NCI-H187 (cell line): ENCODE measurements at places on chromosomes 2 and 18.

DNA sequence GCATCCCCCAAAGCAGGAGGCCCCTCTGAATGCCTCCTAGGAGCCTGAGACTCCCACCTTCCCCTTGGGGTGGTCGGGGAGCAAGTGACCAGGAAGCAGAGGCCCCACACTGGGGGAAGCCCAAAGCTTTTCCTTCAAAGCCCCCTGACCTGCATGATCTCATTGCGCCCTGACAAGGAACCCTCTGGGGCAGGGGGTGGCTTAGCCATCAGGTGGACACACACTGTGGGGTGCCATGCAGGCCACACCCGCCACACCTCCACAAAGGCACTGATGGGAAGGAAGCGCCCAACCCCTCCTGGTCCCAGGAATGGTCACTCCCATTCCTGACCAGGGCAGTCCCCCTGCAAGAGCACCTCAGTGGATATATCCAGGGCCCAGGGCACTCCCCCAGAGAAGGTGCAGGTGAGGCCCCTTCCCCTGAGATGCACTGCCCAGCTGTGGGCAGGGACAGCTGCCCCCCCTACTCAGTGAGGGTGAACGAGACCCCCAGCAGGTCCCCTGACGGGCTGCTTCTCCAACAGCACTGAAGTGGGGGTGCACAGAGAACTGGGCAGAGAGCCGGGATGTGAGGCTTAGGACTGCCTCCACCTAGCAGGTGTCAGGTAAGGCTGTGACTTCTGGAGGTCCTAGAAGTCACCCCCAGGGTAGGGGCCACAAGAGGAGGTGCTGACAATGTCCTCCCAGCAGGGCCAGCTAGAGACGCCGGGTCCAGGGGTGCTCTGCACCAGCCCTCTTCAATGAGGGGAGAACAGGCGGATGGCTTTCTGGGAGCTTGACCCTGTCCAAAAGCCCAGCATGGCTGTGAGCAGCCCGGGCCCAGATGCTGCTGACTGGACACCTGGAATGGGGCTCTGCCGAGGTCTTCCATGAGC, 31.5 kb downstream of the HS6ST1 start:
- DNase-seq: no peak

DNA sequence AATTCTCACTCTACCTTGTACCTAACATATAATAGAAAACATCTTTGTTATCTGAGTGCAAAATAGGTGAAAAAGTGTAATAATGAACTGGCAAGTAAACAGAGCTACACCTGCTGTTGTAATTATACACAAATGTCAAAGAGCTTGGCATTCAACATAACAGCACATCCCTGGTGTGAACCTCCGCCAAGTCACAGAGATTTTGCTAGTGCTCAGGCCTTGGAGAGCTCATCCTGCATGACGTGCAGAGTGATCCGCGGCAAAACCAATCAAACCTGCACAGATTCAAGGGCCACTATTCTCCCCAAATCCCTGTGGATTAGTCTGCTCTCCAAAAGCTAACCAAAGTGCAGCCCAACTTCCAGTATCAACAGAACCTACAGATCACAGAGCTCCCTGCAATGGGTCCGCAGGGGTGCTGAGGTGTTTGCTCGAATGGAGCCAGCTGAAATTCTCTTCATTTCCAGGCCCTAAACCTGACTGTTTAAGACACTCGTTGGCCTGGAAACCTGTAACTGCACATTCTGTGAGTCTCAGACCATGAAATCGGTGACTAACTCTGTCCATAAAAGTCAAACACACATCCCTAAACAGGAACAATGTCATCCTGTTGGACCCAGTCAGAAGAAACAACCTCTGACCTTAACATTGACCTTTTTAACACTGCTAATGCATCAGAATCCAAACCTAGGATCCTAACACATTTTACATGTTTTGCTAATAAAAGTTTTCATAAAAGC, 111.8 kb downstream of the EPB41L3 start:
- no peak for DNase-seq

DNA sequence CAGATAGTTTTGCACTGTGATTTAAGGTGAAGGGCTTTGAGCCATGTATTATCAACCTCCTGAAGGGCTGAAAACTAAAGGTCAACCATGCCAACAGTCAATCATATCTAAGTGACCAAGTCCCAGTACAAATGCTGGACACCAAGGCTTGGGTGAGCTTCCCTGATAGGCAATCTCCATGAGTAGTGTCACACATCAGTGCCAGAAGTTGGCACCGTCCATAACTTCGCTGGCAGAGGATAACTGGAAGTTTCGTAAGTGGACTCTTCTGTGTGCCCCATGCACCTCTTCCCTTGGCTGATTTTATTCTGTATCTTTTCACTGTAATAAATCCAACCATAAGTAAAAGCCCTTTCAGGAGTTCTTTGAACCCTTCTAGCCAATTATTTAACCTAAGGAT, 13.2 kb downstream of the REV1 start:
- DNase-seq: no peak

DNA sequence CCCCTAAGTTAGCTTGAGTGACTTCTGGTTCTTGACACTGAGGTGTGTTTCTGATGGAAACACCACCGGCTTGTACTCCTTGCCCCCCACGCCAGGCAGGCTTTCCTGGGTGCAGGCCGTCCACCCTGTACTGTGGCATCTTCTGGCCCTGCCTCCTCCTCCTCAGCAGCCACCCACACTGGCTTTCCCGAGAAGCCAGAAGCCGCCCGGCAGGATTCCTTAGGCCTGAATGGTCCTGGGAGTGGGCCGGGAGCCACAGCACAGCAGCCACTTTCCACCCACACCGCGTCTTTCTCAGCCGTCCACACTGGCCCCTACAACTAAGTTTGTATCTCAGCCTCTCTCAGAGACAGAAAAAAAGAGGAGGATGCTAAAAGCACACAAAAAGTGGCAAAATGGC, 2.1 kb upstream of the HSBP1L1 start:
- DNase-seq: no peak

DNA sequence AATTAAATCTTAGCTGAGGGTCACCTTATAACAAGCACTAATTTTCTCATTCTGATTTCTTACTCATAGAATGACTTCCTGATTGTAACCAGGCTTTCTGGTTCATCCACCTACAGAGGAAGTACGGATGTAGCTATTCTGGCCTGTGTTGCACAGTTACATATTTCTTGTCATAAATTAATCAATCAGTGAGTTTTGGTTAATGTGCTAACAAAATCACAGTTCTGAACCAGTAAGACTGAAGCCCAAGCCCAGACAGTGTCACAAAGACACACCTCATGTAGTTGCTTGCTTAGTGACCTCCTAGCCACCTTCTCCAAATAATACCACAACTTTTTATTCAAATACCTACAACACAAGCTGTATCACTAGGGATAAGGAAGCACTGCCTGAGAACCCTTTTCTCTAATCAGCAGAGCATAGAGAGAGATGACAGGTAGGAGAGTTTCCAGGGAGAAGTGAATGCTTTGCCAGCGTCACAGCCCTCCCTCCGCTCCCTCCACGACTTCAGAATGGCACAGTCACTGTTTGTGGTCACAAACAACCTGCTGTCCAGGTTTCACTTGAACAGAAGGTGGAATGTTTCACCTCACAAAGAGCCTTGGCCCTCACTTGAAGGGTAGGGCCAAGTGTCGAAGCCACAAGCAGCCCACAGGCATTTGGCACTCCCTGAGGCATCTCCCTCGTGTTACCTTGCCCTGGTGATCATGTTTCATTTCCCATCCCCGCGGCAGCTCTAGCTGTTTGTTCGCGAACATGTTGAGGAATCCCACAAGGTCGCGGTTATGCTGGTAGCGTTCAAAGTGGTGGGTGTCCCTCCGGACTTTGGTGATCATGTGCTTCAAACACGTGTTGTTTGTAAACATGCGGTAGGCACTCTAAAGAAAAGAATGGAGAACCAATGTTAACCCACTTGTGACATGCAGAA, 120.8 kb upstream of the STK17B start:
- DNase-seq: no peak

GRCh38 chr18:3319894-3320454, 58.0 kb downstream of the MYL12B start:
- no peak for DNase-seq

DNA sequence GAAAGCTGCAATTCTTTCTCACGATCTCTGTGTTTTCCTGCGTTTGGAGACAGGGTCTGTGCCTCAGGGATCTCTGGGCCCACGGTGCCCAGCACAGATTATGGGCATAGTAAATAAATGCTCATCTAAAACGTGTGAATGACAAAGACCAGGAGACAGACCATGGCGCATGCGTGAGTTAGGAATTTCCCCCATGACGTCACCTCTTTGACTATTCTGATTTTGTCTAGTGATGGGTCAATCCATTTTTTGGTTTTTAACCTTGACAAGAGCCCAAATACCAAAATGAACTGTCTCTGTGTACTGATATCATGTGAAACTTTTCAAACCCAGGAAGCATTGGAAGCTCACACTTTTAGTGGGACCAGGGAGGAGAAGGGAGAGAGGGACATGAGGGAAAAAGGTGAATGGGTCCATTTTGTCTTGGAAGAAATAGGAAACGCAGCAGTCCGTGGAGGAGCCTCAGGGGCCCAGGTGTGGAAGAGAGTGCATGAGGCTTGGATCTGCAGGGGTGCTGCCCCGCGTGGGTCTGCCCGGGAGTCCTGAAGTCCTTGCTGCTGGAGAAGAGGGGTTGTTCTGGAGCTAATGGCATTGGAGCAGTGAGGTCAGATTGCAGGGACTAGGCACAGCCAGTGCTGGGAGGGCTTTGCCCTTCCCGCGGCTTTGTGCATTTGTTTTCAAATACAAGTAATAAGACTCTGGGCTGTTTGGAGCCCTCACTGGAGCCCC, 172.2 kb downstream of the ASB1 start:
- no peak for DNase-seq

DNA sequence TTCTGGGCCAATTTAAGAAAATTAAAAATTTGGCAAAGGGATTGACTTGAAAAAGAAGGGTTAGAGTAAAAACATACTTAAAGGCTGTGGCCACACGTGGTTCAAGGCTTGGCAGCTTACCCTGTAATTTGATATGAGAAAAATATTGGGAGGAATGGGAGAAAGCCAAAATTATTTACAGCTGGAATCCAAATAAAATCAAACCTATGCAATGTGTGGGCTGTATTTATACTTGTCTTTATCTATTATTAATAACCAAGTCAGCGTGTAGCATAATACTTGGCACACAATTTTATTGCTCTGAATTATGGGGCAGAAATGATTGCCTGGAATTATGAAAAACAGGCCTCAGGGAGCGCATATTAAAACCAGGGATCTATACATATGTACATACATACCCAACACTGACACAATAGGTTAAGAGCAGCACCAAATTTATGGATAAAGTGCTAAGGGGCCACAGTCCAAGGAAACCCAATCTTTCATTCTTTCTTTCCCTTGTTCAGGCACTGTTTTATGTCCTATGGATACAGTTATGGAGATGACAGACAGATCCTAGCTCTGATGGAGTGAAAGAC, 35.6 kb downstream of the FAM124B start:
- DNase-seq: no peak

DNA sequence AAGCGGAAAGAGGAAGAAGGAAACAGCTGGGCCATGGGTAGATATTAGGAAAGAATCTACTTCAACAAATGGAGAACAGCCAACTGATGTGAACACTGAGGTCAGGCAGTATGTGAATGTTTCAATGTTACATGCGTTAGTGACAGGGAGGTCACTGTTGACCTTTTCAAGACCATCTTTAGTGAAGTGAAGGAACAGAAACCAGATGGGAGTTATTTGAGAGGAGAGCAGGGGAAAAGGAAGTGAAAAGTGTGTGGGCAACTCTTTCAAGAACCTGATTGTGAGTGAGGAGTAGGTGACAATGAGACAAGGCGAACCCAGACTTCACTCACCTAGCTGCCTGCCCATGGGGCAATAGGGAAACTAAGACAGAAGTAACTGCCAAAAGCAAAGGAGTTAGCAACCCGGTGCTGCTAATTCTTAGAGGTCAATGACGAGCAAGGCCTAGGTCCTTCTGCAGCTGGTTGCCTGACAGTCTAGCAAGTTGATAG, 67.0 kb downstream of the SP3 start:
- no peak for DNase-seq

DNA sequence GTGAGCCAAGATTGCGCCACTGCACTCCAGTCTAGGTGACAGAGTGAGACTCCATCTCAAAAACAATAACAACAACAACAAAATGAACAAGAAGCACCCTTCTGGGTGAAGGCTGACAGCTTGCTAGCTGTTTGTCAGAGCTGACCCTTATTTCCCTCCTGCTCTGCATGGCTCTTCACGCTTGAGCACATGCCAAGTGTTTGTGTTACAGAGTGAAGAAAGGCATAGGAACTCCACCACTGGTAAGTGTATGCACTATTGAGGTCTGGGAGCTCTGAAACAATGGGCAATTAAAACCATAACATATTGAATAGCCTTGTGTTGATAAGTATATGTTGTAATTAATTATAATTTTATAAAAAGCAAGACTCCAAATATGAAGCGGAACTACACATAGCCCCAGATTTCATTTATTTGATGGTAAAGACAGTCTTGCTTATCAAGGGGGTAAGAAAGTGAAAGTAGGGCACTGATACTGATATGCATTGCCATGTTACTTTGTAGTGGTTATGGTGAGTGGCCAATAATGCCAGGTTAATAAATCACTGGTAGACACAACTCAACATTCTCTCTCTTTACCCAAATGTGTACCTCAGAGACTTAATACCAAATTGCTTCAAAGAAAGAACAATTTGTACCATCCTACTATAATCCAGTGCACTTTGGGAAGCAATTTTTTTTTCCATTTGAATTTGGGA, 163.4 kb downstream of the VWC2L start:
- DNase-seq: peak; percentile 34

- DNase-seq: no peak
Measured at GRCh38 chr2:144140891-144141290, 379.0 kb downstream of the ZEB2 start.

GRCh38 chr18:37242091-37242490, 323.5 kb downstream of the CELF4 start:
- DNase-seq: no peak

DNA sequence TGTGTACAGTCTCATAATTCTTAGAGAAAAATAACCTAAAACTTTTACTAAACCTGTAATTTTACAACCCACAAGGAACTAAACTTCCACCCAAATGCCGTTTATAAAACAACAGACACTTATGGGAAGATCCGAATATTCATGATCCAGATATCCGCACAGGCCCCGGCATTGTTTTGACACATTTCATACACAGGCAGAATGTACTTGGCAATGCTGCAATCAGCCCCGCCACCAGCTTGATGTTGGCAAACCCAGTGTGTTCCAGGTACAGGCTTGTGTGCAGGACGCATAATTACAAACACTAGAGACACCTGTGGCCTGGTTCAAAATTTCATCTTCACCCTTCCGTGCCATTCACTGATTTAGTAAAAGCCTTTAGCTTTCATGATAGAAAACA, 393.0 kb upstream of the SALL3 start:
- DNase-seq: no peak

GRCh38 chr2:33395655-33396249, 80.7 kb upstream of the RASGRP3 start:
- peak; percentile 21 for DNase-seq

GRCh38 chr18:8895987-8896619, 190.7 kb downstream of the MTCL1 start:
- no peak for DNase-seq

DNA sequence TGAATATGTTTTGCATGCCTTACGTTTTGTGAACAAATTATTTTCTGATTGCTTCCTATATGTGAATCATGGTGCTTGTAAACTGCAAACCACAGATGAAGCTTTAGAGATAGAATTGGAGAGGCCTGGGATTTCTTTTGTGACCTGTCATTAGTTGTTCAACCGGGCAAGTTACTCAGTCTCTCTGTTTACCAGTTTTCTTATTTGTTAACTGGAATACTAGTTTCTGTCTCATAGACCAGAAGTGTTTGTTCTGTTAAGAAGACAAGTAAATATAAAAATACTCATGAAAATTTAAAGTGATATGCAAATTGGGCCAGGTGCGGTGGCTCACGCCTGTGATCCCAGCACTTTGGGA, 27.3 kb downstream of the DGKD start:
- DNase-seq: no peak
